ENCODE measurements at places on chromosomes 7 and 10. TPM values are rescaled to one million over a fixed set of nuclear protein-coding genes. Genes with fewer than 3 reads are reported as not detected.

TUBAL3 gene
- total RNA-seq = not detected

SPDYE8 gene
- total RNA-seq = not detected

KIF20B gene
- 8.0 TPM for total RNA-seq

NUPR2 gene
- total RNA-seq = not detected

EBF3 gene
- total RNA-seq = 0.88 TPM
